Pulmonary artery endothelial cell (primary cell): ENCODE measurements at places on chromosomes 2 and 18.

GRCh38 chr2:239359196-239359912, 41.5 kb downstream of the HDAC4 start:
- no peak for DNase-seq

DNA sequence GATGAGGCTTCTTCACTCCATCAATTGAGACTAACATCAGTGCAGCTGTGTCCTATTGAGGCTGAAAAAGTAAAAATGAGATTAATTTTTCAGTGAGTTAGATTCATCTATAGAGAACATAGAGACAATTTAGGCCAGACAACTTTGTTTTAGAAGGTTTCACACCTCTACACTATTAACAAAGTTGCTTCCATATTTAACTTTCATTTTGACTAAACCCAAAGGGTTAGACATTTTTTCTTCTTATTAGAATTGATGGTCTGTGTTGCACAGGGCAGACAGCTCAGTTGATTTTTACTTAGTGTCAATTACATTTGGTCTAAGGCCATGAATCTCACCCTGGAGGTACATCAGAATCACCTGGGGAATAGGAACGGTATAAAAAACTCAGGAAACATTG, 130.2 kb upstream of the NXPH2 start:
- DNase-seq, result no peak

DNA sequence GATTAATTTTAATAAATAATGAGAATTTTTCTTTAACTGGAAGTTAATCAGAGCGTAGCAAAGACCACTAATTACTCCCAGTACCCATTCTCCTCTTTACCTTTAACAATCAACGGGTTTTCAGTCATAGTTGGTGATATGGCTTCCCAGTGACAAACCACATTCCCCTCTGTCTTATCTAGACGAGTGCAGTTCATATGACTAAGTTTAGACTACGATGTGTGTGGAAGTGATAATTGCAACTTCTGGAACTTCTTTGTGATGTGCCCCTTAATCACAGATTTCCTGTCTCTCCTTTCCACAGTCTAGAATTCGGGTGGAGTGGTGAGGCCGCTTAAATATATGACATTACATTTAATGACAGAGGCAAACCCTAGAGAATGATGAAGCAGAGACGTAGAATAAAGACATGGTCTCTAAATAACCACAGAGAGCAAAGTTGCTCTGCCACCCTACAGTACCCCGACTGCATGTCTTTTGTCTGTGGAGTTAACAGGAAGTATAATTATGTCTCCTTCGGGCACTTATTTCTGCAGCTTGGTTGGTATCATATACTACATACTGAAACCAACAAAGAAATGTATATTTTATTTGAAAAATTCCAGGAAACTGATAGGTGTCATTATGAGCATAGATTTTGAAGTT, 693.3 kb upstream of the CDH7 start:
- no peak for DNase-seq

GRCh38 chr18:55543130-55543704, 44.8 kb downstream of the TCF4 start:
- no peak for DNase-seq

DNA sequence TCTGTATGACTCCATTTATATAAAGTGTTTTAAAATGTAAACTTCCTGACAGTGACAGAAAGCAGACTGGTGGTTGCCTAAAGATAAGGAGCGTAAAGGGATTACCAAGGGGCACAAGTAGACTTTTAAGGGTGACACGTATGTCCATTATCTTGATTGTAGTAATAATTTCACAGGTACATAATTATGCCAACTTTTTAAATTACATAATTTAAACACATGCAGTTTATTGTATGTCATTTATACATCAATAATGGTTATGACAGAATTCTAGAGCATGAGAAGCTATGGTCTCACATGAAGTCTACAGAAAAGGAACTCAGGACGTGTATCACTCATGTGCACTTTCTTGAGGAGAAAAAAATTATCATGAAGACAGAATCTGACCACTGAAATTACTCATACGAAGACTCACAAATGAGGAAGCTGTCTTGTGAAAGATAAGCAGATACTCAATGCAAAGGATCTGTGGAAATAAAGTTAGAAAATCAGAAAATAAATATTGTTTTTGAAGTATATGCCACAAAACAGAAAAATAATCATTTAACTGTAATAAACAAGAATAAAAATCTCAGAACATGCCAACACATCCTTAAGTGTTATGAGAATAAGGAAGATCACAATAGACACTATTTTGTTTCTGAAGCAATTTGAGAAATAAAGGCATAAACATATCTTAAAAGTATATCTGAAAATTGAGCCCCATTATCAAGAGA, 84.4 kb downstream of the TMEM131 start:
- no peak for DNase-seq

- DNase-seq, result no peak
Observed at GRCh38 chr2:196286821-196287220, 115.4 kb upstream of the STK17B start.

DNA sequence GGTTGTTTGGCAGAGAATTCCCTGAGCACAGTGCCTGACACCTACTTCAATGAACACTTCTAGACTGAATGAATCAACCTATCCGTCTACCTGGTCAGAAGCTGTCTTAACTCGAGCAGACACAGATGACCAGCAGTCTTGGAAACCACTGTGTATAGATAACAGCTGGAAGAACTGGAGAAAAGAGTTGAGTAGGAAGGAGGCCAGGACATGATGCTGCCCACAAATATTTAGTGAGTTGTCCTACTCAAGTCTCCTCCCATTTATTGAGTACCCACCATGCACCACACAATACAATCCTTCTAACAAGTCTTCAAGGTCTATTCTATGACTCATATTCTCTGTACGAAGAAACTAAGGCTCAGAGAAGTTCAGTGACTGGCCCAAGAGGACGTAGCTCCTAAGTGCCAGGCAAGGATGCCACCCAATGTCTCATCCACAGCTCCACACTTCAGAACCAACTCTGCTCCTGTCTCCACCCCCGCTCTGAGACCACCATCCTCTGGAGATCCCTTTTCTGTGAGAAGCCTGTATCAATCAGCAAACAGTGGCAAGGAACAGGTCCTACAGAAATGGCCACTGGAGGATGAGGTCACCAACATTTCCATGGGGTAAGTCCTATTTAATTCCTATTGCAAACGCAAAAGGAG, 62.2 kb downstream of the GALNT14 start:
- DNase-seq, result no peak

DNA sequence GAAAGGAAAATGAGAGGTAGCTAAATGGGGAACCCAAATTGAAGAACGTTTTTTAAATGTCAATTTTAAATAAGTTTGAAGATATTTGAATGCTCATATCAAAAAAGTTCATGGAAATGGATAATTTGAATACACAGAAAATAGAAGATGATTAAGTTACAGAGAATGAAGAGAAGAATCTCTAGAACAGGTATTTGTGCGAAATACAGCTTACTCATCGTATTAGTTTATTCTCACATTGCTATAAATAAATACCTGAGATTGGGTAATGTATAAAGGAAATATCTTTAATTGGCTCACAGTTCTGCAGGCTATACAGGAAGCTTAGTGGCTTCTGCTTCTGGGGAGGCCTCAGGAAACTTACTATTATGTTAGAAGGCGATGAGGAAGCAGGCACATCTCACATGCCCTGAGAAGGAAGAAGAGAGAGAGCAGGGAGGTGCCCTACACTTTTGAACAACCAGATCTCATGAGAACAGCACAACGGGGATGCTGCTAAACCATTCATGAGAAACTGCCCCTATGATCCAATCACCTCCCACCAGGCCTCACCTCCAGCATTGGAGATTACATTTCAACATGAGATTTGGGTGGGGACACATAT, 89.7 kb upstream of the DTNA start:
- DNase-seq, result no peak

GRCh38 chr2:59383473-59383872, 1142.3 kb upstream of the FANCL start:
- DNase-seq, result no peak

GRCh38 chr2:52336951-52337350, 1305.0 kb upstream of the NRXN1 start:
- no peak for DNase-seq

GRCh38 chr2:36878429-36878828, 87.9 kb downstream of the STRN start:
- no peak for DNase-seq

- no peak for DNase-seq
Observed at GRCh38 chr2:64277101-64277849, 133.1 kb upstream of the PELI1 start.

- no peak for DNase-seq
Observed at GRCh38 chr2:237786936-237787335, 11.6 kb upstream of the RBM44 start.

GRCh38 chr2:85545780-85546240, 6.8 kb downstream of the MAT2A start:
- DNase-seq, result no peak

DNA sequence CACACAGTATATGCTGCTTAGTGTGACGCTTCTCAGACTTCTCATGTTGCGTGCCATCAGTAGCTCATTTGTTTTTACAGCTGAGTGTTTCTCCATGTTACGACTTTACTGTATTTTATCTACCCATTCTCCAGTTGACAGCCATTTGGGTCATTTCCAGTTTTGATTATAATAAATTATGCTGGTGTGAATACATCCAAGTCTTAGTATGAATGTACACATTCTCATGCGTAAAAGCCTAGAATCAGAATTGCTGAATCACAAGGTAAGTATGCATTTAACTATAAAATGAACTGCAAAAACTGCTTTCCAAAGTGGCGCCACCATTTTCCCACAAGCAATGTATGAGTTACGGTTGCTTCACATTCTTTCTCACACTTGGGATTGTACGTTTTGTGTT, 184.2 kb upstream of the SLC35G4 start:
- DNase-seq, result no peak

DNA sequence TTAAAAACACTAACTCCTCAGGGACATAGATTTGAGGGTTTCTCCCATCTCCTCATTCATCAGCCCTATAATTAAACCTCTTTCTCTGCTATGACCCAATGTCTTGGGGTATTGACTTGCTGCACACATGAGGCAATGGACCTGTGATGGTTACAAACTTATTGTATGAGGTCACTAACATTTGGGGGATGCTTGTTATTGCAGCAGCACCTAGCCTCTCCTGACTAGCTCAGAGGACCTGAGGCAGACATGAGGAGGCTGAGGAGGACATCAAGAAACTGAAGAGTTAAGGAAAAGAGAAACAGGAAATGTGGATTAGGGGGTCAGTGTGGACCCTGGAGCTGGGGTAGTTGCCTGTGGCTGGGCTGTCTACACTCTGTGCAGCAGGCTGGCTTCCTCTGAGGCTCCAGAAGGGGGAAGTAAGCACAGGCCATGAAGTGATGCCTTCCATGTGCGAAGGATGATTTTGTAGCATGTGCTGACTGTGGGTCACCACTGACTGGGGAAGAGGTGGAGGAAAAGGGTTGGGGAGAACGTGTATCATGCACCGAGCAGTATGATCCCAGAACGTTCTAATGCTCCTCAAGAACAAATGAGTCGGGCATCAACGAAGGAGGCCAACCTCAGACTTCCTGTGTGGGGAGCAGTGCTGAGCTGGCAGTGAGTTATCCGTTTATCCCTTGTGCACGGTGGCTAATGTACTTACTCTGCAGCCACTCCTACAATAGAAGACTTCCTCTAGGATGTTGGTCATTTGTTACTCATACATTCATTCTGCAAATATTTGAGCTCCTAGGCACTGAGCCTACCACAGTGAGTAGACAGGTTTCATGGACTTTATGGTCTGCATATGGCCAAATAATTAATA, 42.1 kb upstream of the RFX8 start:
- peak; percentile 89 for DNase-seq
